ENCODE measurements at places on chromosomes 7 and 10.

- DNase-seq = no peak
Observed at GRCh38 chr7:46979439-46979838, 602.5 kb downstream of the TNS3 start.

- DNase-seq = no peak
Observed at GRCh38 chr7:12694817-12695216, 7.4 kb downstream of the ARL4A start.

- DNase-seq = no peak
Observed at GRCh38 chr7:114141415-114141814, 222.6 kb upstream of the PPP1R3A start.

DNA sequence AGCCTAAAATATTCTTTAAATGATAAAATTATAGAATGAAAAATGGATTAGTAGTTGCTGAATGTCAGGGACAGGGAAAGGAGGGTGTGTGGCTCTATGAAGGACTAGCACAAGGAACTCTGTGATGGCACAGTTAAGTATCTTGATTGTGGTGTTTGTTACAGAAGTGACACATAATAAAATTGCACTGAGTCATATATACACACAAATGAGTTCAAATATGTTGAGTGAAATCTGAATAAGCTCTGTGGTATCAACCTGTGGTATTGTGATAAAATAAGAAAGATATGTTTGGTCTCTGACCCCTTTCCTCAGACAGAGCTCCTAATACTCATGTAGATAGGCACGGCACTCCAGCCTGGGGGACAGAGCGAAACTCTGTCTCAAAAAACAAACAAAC lies 181.5 kb upstream of the TRIM24 start:
- DNase-seq = no peak

- no peak for DNase-seq
Observed at GRCh38 chr7:129212596-129212995, 12.2 kb upstream of the AHCYL2 start.

- DNase-seq = no peak
Observed at GRCh38 chr7:137682596-137682995, 164.2 kb downstream of the DGKI start.

GRCh38 chr7:143048827-143049226 lies 3.3 kb upstream of the OR6V1 start:
- DNase-seq = no peak

DNA sequence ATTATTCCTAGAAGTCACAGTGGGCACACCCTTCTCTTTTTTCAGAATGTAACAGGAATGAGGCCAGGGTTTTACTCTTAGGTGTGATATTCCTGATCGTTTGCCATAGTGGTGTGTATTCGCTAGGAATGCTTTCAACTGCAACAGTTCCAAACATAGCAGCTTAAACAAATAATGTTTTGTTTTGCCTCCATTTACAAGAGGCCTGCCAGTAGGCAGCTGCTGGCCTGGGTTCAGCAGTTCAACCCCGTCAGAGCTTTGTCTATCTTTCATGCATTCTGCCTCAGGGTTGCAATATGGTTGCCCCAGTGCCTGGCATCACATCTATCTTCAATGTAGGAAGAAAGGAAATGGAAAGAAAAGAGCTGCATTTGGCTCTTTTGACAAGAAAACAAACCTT lies 21.7 kb upstream of the RET start:
- DNase-seq = no peak

- no peak for DNase-seq
Observed at GRCh38 chr7:140035400-140036223, 27.1 kb downstream of the PARP12 start.

GRCh38 chr7:36746347-36746746 lies 22.1 kb upstream of the AOAH start:
- no peak for DNase-seq

Measured in ascending aorta (tissue), 2 donors.